ENCODE measurements at places on chromosomes 12 and 14. TPM values are rescaled to one million over a fixed set of nuclear protein-coding genes. Genes with fewer than 3 reads are reported as not detected.
A peak's percentile ranks its signal among the peaks of the same experiment; 100 is the strongest.

- no peak for DNase-seq
These were observed 212.9 kb downstream of the PAX9 start for GRCh38 chr14:36874396-36875138.

GRCh38 chr14:68269136-68269927, 449.8 kb downstream of the RAD51B start:
- no peak for DNase-seq

- no peak for DNase-seq
These were observed 958.4 kb downstream of the SLC6A15 start for GRCh38 chr12:83954071-83954789.

DNA sequence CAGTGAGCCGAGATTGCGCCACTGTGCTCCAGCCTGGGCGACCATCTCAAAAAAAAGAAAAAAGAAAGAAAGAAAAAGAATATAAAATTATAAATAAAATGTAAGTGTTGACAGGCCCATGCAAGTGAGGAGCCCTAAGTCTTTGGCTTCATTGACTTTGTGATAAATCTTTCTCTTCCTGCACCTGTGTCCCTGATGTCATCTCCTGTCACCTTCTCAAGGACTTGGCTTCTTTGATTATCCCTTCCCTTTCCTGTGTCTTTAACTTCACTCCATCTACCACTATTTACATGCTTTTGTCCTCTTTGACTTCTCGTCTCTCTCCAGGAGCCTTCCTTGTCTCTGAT, 33.6 kb upstream of the WNK1 start:
- DNase-seq: no peak

- no peak for DNase-seq
These were observed 119.2 kb upstream of the NCOR2 start for GRCh38 chr12:124686370-124687173.

DNA sequence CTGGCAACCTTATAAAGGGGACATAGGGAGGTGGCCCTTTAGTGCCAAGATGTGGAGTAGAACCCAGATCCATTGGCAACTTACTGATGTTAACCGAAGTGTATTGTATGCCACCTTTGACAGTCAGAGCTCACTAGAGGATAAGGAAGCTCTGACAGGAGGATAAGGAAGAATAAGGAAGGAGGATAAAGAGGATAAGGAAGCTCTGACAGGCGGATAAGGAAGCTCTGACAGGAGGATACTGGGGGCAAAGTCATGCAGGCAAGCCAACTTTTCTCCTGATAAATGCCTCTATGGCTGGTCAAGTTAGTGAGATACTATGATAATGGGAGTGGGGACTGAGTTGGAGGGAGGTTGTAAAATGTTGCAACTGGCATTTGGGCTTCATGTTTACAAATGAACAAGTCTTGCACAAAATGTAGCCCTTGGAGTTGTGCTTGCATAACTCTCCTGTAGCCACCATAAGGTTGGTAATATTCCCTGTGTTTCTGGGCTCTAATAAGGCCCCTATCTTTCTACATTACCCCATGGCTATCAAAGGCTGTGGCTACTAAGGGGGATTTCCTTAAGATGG, 17.7 kb upstream of the DHRS2 start:
- DNase-seq: no peak

GRCh38 chr14:77674931-77675330, 32.9 kb downstream of the ALKBH1 start:
- no peak for DNase-seq

DNA sequence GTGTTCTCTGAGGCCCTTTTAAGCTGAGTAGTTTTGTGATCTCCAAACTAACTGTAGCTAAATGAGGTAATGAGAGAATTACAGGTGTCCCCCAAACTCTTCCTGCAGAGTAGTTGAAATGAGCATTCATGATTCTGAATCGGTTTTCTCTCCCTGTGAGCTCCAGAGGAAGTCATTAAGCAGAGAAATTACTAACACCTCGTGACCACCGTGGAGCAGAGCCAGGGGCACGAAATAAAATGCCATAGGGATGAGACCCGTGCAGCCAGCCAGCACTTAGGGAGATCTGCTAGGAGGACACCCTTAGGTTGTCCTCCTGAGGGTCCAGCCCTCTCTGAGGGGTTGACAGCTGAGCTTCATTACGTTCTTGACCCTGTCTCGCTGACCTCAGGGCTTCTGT, 79.5 kb downstream of the SLC25A47 start:
- no peak for DNase-seq

DNA sequence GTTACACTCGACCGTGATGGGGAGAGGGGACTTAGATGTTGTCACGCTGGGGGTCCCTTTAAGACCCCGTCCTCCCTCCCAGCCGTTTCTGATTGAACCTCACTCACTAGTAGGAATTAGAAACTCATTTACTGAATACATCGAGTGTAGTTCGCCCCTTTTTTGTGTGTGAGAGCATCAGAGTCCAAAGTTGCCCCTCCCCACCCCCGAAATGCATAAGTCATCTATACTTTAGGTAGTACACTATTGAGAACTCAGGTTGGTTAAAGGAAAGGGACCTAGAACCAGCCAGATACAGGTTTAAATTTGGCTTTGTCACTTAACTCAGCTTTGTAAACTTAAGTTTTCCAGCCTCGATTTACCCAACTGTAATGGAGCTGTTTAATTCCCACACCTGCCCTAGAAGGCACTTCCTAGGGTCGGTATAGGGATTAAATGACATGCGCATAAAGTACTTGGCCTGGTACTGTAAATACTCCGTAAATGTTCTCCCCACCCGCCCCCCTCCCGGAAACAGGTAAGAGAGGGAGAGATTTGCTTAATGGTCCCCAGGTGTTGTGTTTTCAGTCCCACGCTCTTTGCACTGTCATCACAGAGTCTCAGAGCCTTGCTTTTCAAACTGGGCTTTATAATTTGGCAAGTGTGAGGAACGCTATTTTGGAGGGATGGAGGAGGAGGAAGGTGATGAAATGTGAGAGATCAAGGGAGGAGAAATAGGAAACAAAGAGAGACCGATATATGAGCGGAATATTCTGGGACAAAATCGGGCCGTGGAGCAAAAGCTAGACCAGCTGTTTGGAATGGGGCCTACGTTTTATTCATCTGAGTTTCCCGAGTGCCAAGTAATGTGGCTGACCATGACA, 897 bp downstream of the SUDS3 start:
- no peak for DNase-seq

- no peak for DNase-seq
These were observed 709.0 kb upstream of the FOXG1 start for GRCh38 chr14:28057359-28058296.

GRCh38 chr14:99986396-99986795, 78.8 kb upstream of the EVL start:
- DNase-seq: no peak

DNA sequence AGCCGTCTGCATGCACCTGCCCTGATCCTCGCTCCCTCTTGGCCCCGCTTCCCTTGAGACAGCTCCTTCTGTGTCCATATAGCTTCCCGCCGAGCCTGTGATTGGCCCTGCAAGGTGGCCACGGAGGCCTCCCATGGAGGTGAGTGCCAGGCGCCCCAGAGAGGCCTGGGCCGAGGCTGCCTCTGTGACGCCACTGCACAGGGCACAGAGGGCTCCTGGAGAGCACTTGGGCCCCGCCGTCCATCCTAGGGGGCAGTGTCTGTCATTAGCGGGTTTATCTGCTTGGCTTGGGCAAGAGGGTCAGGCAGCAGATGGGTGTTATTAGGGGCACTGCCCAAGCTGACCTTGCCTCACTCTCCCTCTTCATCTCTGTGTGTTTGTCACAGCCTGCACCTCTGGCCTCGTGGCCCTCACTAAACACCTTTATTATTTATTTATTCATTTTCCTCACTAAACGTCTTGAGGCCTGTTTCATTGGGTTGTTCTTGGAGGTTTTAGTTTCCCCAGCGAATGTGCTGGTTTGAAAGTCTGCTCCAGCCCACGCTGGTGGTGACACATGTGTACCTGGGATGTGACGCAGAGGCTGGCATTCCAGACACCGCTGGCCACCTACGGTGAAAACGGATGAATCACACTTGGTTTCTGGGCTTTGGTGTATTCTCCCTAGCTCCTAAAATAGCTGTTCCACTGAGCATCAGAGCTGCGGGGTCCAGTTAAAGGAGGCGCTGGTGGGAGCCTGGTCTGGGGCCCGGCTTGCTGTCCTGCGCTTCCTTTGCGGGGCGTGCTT, 5.9 kb downstream of the ZFYVE21 start:
- peak; percentile 47 for DNase-seq

DNA sequence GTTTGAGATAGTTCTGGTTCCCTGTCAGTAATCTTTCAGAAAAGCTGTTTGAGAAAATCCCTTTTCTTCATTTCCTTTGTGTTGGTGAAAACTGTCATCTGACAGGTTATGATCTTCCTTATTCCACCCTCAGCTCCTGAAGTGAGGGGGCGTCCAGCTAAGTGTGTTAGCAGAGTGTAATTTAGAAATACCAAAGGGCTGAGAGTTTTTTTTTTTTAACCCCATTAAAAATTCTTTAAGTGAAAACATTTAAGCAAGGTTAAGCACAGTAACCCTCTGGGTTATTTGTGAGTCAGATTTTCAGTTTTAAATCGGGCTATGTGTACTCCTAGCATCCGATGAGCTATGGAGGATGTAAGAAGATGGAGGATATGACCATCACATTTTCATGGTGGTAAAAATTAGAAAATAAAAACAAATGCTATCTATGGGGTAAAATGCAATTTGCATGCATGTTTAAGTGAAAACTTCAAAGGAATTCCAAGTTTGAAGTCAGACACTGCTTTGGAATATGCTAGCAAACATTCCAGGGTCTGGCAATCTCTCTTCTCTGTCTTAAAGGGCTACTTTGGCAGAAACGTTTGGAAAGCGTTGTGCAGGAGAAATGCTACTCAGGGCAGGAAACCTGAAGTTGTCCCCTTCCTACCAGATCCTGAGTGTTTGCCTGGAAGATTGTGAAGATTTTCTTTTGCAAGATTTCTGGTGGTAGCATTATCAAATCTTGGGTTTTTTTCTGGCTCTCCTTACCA, 197.0 kb upstream of the PRICKLE1 start:
- no peak for DNase-seq

- DNase-seq: no peak
These were observed 215.5 kb downstream of the CRADD start for GRCh38 chr12:93892423-93893268.

GRCh38 chr12:57146961-57147944, at the start of gene LRP1-AS:
Gene LRP1-AS, minus strand, starts transcription at chr12:57147619.
- DNase-seq: no peak

GRCh38 chr12:109524466-109525278, 47.2 kb downstream of the UBE3B start:
- no peak for DNase-seq

DNA sequence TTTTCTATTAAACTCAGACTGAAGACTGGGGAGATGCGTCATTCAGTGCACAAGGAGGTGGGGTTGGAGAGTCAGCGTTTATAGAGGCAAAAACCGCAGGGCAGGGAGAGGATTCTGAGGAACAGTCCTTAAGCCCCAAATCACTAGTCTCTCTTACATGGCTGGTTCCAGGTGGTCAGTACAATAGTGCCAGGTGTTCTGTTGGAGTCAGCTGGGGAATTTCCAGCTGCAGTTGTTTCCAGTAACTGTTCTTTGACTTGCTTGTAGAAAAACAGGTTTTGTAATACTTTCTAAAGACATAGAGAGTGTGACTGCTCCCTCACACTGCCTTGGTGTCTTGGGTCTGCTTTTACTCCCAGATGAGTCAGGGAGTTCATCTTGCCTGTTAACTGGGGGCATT, 192.2 kb downstream of the TMTC3 start:
- peak; percentile 84 for DNase-seq

DNA sequence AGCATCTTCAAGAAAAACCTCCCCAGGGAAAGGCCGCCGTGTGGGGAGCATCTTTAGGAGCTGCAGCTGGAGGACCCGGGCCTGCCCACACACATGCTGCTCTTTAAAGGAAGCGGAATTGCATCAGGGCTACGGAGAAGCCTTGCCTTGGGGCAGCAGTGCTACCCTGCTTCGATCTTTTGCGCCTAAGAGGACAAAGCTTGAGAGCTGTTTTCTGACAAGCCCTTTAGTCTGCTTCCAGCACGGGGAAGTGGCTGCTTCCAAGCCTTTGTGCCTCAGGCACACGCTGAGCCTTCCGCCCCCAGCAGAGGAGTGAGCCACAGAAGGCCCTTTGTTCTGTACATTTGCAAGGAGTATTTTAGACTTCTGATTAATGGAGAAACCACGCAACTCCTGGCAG, 31.5 kb downstream of the COA8 start:
- DNase-seq: no peak

GRCh38 chr14:87133073-87133801, 859.7 kb downstream of the GALC start:
- DNase-seq: peak; percentile 97

GRCh38 chr14:82641050-82641540, 1107.4 kb upstream of the SEL1L start:
- DNase-seq: no peak

Gene KRT72
- total RNA-seq: not detected

Gene SLC35F4
- total RNA-seq: not detected

Gene HOXC5
- 0.50 TPM for total RNA-seq

Gene CCDC197
- not detected for total RNA-seq

Gene NEDD8
- 180 TPM for total RNA-seq

Gene TSHR
- total RNA-seq: not detected

Gene GLT8D2
- total RNA-seq: 1.8 TPM

Gene NDUFA9
- 66.0 TPM for total RNA-seq

Gene GUCY2C
- total RNA-seq: not detected

Gene LRRC23
- 12.8 TPM for total RNA-seq

Gene CRACR2A
- 6.2 TPM for total RNA-seq
